Mucosa of descending colon (tissue), 3 donors: ENCODE measurements at places on chromosomes 7 and 10.

- DNase-seq: no peak
Observed at GRCh38 chr7:134643131-134643530, 3.5 kb upstream of the BPGM start.

DNA sequence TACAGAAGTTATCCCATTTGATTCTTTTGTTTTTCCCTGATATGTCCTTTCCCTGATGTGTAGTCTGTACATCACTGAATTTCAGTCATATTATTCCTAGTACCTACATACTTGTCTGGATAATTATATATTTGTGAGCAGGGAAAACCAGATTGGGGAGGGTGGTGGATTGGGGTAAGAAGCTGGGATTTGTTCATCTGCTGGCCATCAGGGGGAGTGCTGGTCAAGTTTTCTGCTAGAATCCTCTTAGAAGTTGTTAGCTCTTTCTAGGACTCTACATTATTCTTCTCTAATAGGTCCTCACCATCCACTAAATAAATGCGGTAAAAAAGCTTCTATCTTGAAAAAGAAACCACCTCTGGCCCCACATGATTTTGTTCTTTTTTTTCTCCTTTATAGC lies 232.7 kb upstream of the TAC1 start:
- peak; percentile 59 for DNase-seq

DNA sequence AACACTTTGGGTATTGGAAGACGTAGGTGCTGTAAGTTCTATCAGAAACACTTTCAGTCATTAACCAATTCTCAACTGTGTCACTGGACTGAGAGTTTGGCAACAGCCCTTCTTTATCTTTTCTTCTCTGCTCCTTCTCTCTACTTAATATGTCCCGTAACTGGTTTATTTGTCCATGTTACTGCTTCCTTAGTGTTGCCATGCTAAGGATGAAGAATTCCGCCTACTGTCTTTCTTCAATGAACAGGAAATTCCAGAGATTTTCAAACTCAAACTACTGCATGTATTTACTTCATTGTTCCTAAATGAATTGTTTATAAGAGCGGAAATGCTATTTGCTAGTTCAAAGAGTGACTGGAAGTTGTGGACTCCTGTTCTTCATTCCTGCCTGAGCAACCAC lies 143.7 kb downstream of the TAX1BP1 start:
- no peak for DNase-seq

- DNase-seq: no peak
Observed at GRCh38 chr7:40211276-40212003, 76.6 kb downstream of the SUGCT start.

- DNase-seq: no peak
Observed at GRCh38 chr7:138299066-138299465, 161.0 kb upstream of the TRIM24 start.

DNA sequence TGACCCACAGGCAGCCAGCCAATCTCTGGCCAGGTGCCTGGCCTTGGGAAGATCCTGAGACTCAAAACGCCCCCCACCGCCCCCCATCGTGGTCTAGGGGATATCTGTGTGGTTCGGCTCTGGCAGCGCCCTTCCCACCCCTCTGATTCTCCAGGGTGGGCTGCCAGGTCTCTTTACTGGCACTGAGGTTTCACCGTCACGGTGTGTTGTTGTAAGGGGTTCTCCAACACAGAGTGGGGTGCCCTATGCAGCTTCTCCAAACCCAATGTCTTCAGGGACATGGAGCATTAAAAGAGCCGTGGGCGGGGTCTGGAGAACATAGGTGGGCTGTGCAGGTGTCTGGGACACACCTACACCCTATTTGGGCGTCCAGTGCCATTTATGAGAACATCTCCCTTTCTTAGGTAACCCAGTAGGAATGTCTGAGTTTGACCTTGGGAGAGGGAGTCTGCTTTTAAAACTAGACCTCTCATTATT lies 1.5 kb downstream of the MAFK start:
- no peak for DNase-seq

DNA sequence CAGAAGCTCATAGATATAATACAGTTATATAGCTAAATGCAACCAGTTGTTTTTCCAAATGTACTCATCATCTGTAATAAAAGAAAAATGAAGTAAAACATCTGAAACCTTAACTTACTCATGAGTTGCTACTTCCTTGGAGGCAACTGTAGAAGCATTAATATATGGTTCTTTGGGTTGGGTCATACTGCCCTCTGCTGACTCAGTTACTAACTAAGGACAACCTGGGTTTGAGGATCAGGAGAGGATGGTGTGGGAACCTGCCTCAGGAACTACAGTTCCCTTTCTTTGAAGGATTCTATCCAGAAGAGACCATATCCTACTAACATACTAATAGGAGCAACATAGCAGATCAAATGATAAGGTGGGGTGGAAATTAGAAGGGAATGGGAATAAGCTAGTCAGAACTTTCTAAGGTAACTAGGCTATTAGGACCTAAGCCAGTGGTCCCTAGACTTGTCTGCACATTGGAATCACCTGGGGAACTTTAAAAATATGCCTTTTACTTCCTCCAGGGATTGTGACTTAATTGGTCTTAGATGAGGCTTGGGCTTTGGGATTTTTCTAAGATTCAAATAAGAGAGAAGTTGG lies 20.7 kb downstream of the COX15 start:
- no peak for DNase-seq

DNA sequence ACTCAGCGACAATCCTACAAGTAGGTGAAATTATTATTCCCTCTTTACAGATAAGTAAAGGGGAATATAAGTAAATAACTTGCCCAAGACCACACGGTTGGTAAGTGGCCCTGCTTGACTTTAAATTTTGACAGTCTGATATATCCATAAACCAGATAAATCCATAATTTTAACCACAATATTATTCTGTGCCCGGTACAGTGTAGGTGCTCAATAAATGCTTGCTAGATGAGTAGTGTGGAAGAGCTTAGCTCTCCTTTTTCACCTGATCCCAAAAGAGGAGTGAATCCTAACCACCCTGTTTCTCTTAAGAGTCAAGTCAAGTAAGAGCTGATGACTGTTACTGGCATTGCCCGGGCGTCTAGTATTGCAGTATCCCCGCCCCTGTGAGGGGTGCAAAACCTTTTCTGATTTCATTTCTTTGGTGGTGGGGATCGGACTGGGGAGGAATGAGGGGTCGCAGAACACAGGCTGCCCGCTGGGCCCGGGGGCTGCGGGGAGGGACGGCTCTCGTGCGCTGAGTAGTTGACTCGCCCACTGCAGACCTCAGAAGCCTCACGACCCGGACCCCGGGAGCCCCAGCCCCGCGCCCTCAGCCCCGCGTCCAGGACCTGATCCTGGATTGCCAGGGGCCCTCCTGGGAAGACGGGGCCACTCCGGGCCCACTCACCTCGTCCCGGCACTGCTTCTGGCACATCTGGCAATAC lies 490 bp downstream of the KIN start:
- DNase-seq: no peak

DNA sequence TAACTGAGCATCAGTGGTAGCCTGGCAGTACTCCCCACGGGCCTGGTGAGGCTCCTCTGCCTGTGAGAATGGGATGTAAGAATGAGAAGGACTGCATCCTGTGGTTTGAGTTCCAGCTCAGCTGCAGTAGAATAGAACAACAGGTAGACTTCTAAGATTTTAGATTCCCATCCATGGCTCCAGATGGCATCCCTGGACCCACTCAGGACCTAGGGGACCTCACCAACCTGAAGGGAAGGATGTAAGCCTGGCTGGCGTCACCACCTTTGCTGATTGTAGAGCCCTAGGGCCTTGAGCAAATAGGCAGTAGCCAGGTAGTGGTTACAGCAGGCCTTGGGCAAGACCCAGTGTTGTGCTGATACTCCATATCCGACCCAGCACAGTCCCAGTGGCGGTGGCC lies 9.6 kb upstream of the AOC1 start:
- no peak for DNase-seq

- DNase-seq: no peak
Observed at GRCh38 chr10:15570738-15571339, 148.9 kb downstream of the ITGA8 start.

DNA sequence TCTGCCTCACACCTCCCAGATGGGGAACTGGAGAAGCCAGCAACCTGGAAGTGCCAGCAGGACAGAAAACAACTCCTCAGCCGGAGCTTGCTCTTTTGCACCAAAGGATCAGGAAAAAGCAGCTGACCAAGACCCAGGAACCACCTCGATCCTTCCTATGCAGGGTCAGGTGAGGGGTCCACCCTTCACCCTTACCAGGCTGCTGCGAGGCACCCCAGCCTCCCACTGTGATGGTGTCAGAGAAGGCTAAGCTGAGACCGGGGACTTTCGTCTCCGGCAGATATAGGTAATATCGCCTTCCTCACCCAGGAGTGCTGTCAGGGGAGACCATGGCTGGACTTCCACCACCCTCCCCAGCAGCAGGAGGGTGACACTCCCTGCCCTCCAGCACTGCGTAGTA lies 254.7 kb downstream of the TCERG1L start:
- DNase-seq: no peak

- DNase-seq: no peak
Observed at GRCh38 chr10:102752934-102753664, 9.4 kb downstream of the WBP1L start.

- DNase-seq: no peak
Observed at GRCh38 chr10:13496164-13496563, 32.6 kb downstream of the BEND7 start.

DNA sequence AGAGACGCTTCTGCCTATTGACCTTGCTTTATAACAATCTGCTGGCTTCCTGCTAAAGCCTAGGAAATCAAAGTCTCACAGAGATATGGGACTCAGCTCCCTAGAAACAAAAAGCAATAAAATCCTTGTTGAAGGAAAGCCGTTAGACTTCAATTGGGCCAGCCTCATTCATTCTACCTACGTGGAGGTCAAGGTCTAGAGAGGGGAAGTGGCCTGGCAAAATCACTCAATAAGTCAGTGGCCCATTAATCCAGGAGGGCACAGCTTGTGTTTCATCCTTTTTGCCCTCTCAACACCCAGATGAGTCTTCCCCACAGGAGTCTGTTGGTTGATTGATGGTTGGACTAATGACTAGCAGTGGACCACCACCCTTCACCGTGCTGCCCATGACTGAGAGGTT lies 40.5 kb upstream of the ACSL5 start:
- no peak for DNase-seq

DNA sequence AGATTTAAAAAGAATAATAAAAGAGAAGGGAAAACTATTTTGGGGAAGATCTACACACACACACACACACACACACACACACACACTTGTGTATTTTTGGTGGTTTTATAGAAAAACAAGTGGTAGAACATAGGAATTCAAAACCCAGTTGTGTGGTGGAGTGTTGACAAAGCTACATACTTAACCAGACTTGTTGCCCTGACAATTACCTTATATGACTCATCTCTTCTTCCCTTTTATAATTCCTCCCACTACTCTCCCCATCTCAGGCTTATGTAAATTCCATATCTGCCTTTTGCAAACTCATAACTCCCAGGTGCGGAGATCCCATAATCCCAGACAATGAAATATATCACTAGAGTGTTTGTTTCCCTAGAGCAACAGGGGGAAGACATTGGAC lies 873.7 kb downstream of the NXPH1 start:
- DNase-seq: no peak

GRCh38 chr7:19560111-19560883 lies 148.5 kb downstream of the POLR1F start:
- no peak for DNase-seq

- DNase-seq: no peak
Observed at GRCh38 chr7:83040484-83040883, 122.2 kb downstream of the PCLO start.

DNA sequence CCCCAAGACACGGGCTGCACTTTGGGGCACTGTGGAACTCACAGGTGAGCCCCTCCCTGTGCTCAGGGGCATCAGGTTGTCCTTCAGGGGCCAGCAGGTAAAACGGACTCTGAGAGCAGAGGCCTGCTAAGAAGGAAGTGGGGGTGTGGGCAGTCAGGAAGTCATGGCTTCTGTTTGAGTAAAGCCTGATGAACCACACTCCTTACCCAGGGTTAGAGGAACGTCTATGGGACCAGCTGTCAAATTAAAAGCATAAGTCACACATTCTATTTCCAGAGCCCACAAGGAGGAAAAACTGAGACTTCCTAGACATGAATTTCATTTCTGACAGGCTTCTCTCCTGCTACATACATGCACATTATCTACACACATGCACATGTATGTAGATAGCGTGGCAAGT lies 616.4 kb downstream of the SDK1 start:
- DNase-seq: no peak

GRCh38 chr10:65818990-65819389 lies 1106.8 kb upstream of the LRRTM3 start:
- DNase-seq: no peak

DNA sequence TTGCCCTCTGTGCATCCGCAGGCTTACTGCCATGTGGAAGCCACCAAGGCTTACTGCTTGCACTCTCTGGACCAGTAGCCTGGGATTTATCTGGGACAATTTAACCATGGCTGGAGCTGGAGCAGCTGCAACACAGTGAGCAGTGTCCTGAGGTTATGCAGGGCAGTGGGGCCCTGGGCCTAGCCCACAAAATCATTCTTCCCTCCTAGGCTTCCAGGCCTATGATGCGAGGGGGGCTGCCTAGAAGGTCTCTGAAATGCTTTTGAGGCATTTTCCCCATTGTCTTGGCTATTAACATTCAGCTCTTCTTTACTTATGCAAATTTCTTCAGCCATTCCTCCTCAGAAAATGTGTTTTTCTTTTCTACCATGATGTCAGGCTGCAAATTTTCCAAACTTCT lies 313.6 kb upstream of the CDC14C start:
- DNase-seq: no peak

DNA sequence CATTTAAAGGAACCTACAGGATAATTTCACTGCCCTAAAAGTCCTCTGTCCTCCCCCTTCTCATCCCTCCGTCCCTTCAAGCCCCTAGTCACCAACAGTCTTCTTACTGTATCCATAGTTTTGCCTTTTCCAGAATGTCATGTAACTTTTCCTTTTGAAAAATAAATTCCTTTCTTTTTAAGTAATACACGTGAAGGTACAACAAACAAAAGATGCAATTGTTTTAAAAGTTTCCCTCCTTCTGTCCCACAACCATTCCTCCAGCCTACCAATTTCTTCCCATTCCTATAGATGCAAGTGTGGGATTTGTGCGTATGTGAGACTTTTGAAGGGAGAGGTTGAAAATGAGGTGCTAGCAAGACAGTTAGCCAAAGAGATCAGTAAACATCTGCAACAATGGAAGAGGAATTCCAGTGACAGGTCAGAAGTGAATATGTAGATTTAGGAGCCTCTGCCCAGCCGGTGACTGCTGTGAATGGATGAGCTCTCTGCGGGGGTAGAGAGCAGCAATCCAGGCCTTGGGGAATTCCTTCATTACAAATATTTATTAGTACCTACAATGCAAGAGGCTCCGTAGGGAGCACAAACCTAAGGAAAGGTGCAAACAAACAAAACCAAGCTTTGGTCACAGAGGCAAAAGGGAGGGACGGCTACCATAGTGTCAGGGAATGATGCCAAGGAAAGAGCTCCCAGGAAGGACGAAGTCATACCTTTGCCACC lies 243.6 kb downstream of the SKIDA1 start:
- no peak for DNase-seq
